ENCODE measurements at places on chromosomes 5 and 9.

- no peak for DNase-seq
Measured at GRCh38 chr5:26390608-26391007, 647.8 kb downstream of the CDH9 start.

DNA sequence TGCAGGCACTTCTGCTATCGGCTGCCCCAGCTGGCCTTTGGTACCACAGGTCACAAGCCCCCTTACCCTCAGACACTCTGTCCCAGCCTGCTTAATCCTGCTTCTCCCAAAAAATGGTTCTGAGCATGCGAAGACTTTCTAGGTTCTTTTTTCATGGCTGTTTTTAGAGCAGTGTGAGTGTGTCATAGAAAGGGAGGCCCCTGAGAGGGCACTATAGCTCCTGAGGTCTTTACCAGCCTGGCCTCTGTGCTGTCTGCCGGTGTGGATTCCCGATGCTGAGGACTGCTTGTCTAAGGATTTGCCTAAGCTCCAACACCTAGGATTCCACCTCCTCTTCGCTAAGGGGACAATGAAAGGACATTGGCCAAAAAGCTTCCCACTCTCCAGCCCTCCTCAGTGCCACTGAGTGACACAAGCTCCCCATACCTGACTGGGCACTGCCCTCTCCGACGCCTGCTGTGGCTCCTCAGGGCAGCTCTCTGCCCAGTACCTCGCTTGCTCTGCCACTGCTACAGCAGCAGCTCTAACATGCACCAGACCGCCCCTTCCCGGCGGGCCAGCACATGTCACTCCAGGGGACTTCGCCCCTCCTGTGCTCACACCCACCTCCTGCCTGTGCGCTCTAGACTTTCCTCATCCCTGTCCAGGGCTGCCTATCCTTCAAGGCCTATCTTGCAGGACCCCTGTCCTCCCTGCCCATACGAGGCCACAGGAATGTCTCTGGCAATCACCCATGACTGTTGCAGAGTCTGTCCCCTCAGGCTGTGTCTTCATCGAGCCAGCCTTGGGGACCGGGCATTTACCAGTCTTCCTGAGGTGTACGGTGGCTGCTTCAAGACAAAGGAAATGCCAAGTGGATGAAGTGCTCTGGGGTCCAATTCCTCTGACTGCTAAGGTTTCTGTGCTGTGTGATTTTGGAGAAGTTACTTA, 21.0 kb downstream of the MACROH2A1 start:
- DNase-seq: no peak

DNA sequence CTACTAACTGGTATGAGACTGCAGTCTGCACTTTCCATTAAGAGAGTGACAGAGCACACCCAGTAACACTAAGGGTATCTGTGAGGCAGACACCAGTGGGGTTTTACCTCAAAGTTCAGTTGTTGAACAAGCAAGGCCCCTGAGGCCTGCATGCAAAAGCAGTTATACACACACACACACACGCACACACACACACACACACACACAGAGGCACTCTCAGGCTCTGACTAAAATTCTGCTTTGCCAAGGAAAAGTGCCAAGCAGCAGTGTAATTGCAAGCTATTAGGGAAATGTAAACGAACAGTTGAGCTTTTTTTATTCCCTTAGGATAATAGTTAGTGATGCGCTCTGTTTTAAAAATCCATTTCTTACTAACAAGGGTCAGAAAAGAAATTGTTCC, 377.1 kb downstream of the SPOCK1 start:
- DNase-seq: no peak

- no peak for DNase-seq
Measured at GRCh38 chr9:108663422-108663821, 192.4 kb downstream of the ACTL7B start.

DNA sequence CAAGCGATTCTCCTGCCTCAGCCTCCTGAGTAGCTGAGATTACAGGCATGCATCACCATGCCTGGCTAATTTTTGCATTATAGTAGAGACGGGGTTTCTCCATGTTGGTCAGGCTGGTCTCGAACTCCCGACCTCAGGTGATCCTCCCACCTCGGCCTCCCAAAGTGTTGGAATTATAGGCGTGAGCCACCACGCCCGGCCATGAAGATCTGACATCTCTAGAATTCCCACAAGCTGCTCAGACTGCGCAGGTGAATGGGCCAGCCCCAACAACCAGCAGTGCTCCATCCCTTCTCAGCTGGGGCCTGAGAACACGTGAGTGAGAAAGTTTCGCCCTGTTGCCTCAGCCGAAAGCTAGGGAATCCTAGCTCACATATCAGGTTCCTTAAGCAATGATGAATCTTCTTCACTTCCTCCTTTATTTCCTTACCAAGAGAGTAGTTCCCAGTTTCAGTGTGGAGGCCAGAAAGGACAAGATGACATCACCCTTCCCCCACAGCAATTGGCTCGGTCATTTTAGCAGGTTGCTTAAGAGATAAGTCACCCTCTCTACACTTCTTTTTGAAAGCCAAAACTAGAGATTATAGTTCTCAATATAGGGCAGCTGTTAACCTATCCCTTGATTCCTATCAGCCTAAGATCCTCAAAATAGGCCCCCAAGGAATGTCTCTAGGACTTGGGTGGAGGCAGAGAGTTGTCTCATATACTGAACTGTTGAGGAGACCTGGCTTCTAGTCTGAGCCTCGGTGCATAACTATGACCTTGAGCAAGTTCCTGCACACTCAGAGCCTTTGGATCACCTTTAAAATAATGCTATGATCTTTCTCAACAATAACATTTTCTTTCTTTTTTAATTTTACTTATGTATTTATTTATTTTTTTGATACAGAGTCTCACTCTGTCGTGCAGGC, 23.9 kb upstream of the PPP2CA start:
- peak; percentile 69 for DNase-seq

Data from skeletal muscle cell (primary cell).